HCT116 (cell line): ENCODE measurements at places on chromosomes 6 and 20. TPM values are rescaled to one million over a fixed set of nuclear protein-coding genes. Genes with fewer than 3 reads are reported as not detected.

Gene TMEM63B
- 58.2 TPM for total RNA-seq

Gene LTA
- total RNA-seq: 1.1 TPM

Gene VSX1
- total RNA-seq: not detected

Gene FNDC11
- 5.5 TPM for total RNA-seq

Gene SLC26A8
- not detected for total RNA-seq

Gene SFTA2
- not detected for total RNA-seq

Gene LY6G5B
- total RNA-seq: 15.4 TPM

Gene BEND6
- 4.0 TPM for total RNA-seq
